ENCODE measurements at places on chromosomes 7 and 10. TPM values are rescaled to one million over a fixed set of nuclear protein-coding genes. Genes with fewer than 3 reads are reported as not detected.

DNA sequence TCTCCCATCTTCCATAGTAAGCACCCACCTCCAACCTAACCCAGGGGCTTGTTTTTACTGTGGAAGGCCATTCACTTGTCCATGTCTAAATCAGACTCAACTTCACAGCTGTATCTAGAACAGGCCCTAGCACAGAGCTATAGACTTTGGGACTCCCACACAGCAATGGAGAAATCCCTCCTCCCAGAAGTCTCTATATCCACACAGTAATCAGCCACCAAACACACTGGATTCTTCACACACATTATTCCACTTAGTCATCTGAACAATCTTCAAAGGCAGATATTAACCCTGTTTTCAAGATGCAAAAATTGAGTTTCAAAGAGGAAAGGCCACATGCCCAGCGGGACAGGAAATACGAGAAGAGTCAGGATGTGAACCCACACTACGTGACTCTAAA lies 81.8 kb downstream of the MALSU1 start:
- DNase-seq, result no peak

NXPH1 gene
- total RNA-seq, result not detected

ATP6V0E2 gene
- total RNA-seq, result 168 TPM

DNA sequence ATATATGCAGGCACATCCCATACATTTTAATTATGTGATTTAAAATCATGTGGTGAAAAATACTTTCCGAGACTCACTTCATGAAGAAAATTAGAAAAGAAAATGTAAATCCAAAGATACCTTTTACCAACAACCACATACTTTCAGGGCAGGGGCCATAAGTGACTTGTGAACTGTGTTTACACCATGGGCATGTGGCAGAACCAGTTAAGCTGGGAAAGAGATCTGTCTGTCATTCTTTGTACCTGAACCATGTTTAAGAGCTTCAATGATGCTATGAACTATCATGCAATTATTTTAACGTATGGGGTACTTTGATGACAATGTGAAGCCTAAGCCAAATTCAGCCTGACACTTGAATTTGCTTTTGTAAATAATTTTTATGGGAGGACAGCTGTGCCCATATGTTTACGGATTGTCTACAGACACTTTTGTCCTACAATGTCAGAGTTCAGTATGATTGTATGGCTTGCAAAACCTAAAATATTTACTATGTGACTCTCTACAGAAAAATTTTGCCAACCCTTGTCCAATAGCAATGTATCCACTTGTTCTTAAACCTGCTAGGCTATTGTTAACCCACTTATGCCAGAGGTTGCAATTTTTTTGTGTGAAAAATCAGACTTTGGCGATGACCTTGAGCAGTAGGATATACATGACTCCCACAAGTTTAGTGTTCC lies 654.6 kb downstream of the TNS3 start:
- no peak for DNase-seq

GRCh38 chr7:113768387-113768786 lies 150.4 kb downstream of the PPP1R3A start:
- DNase-seq, result no peak

LHFPL3 gene
- not detected for total RNA-seq

DNA sequence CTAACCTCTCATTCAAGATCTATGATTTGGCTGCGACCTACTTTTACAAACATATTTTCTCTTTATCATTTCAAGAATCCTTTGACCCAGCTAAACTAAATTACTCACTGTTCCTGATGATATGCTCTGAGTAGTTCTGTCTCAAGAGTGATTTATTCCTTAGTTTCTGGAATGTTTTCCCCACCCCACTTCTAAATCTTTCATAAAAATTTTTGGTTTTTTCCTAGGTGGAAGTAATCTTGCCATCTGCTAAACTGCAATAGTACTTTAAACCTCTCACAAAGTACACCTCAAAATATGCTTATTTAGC lies 170.8 kb downstream of the DNAJC1 start:
- DNase-seq, result no peak

PRSS37 gene
- not detected for total RNA-seq

CALML5 gene
- total RNA-seq, result not detected

GRCh38 chr10:15703151-15703880 lies 16.4 kb downstream of the ITGA8 start:
- no peak for DNase-seq
